Jurkat, Clone E6-1 (cell line): ENCODE measurements at places on chromosomes 3 and 15.
A peak's percentile ranks its signal among the peaks of the same experiment; 100 is the strongest.

- DNase-seq: peak; percentile 47
Measured at GRCh38 chr15:28086175-28086703, 12.9 kb downstream of the OCA2 start.

- no peak for DNase-seq
Measured at GRCh38 chr3:45676325-45677032, 12.7 kb upstream of the SACM1L start.

GRCh38 chr3:167162083-167162482 is 218.0 kb downstream of the ZBBX start:
- DNase-seq: no peak

GRCh38 chr3:56355570-56356185 is 112.6 kb downstream of the ERC2 start:
- no peak for DNase-seq

- DNase-seq: no peak
Measured at GRCh38 chr3:185151101-185151963, 1.5 kb downstream of the C3orf70 start.

DNA sequence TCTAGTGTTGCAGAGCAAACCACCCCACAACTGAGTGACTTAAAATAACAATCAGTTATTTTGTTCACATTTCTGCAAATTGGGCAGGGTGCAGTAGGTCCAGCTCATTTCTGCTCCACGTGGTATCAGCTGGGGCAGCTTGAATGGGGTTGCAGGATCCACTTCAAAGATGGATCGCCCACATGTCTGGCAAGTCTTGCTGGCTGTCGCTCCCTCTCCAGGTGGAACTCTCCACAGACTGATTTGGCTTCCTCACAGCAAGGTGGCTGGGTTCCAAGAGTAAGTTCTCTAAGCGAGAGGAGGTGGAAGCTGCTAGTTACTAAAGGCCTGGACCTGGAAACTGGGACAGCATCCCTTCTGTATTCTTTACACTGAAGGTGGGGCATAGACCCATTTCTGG is 213.3 kb downstream of the SLC9A9 start:
- DNase-seq: no peak

GRCh38 chr3:37173806-37174205 is 576 bp downstream of the LRRFIP2 start:
- no peak for DNase-seq

GRCh38 chr3:44666346-44666745 is 17.8 kb downstream of the ZNF35 start:
- DNase-seq: no peak

- no peak for DNase-seq
Measured at GRCh38 chr15:57582090-57582489, 9.6 kb upstream of the MYZAP start.

DNA sequence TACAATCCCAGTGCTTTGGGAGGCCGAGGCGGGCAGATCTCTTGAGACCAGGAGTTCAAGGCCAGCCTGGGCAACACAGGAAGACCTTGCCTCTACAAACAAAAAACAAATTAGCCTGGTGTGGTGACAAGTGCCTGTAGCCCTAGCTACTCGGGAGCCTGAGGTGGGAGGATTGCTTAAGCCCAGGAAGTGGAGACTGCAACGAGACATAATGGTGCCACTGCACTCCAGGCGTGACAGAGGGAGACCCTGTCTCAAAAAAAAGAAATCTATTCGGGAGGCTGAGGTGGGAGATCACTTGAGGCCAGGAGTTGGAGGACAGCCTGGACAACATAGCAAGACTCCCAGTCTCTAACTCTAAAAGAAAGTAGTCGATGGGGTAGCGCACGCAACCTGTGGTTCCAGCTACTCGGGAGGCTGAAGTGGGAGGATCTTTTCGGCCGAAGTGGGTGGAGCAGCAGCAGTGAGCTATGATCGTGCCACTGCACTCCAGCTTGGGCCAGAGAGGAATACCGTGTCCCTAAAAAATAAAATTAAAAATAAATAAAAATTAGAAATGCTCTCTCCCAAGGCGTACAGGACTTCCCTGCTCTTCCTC is 775 bp downstream of the C3orf33 start:
- DNase-seq: no peak

DNA sequence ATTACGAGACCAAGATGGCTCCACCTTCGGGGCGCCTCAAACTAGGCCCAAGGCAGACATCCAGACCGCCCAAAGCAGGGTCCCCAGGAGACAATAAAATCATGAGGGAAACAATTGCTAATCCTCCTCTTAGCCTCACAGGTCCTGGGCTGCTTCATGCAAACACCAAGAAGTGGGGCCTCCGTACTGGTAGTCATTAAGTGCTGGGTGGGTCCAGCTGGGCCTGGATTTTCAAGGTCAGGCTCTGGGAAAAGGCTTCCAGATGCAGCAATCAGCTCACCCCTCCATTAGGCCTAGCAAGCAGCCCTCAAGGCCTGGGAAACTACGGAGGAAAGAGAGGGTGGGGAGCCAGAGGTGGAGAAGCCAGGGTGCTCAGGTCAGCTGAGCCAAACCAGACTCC is 634 bp downstream of the FBXL22 start:
- DNase-seq: no peak

GRCh38 chr3:155230382-155230781 is 63.1 kb downstream of the STRIT1 start:
- DNase-seq: no peak

GRCh38 chr15:34514251-34514670 is 69.2 kb downstream of the GOLGA8B start:
- DNase-seq: no peak

- DNase-seq: no peak
Measured at GRCh38 chr3:151120409-151120808, 34.9 kb downstream of the MED12L start.

GRCh38 chr3:124063197-124063909 is 71.4 kb upstream of the ROPN1 start:
- no peak for DNase-seq

- DNase-seq: no peak
Measured at GRCh38 chr15:88636654-88637053, 2.2 kb upstream of the ISG20 start.

DNA sequence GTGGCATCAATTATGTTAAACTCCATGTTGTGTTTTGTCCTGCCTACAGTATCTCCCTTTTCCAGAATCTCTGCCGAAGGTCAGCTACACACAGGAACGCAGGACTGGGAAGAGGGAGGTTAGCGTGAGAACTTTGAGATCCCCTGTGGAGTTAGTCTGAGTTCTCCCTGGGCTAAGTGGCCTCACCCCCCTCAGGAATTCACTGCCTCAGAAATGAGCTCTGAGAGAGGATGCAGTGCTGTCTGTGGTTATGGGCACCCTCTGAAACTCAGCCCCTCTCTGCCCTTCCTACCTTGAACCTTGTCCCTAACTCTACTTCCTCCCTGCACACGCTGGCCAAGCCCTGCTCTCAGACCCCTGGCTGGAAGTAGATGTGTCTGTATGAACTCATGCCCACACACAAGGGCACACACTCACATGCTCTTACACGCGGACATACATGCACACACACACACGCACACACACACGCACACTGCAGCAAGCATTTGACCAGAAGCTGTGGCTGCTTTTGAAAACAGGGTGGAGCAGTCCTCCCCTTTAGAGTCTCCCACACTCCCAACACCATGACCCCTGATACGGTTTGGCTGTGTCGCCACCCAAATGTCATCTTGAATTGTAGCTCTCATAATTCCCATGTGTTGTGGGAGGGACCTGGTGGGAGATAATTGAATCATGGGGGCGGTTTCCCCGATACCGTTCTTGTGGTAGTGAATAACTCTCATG is 5.3 kb upstream of the VIPR1 start:
- DNase-seq: no peak

DNA sequence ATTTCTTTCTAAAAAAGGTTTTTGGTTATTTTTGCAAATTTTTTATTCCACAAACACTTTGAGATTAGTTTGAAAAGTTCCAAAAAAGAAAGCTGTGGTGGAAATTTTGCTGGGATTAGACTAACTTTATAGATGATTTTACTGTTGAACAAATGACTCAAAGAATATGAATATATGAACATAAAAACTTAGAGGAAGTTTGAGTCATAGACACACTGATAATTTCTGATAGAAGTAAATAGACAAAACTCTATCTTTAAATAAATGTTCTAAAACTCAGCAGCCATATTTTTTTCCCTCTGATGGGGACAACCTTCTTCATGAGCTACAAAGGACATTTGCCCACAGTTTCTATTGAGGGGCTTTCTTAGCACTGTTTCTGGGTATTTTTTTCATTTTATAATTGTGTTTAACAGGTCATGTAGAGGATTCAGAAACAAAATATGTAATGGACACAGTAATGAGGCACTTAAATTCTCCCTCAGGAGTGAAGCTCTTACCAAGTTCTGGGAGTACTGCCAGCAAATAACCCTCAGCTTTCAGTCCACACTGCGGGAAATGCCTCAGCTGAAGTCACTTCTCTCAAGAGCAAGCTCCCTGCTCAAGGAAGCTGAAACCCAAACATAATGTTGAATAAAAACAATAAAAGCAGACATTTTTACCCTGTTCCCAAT is 157.6 kb downstream of the NFKBIZ start:
- no peak for DNase-seq
